CD4-positive, alpha-beta T cell treated with Interferon gamma for 1 hour (primary cell): ENCODE measurements at places on chromosomes 7 and 10.

DNA sequence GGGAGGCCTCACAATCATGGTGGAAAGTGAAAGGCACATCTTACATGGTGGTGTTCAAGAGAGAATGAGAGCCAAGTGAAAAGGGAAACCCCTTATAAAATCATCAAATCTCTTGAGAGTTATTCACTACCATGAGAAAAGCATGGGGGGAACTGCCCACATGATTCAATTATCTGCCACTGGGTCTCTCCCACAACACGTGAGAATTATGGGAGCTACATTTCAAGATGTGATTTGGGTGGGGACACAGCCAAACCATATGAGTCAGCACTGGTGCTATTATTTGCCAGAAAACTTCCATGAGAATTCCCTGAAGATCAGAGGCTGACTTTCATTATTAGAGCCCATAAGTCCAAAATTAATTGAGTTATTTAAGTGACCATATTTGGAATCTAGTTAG, 1001.2 kb upstream of the POT1 start:
- no peak for DNase-seq

GRCh38 chr10:120732067-120732466, 119.1 kb upstream of the WDR11 start:
- DNase-seq, result no peak

GRCh38 chr7:132551439-132551838, 24.8 kb downstream of the PLXNA4 start:
- no peak for DNase-seq

DNA sequence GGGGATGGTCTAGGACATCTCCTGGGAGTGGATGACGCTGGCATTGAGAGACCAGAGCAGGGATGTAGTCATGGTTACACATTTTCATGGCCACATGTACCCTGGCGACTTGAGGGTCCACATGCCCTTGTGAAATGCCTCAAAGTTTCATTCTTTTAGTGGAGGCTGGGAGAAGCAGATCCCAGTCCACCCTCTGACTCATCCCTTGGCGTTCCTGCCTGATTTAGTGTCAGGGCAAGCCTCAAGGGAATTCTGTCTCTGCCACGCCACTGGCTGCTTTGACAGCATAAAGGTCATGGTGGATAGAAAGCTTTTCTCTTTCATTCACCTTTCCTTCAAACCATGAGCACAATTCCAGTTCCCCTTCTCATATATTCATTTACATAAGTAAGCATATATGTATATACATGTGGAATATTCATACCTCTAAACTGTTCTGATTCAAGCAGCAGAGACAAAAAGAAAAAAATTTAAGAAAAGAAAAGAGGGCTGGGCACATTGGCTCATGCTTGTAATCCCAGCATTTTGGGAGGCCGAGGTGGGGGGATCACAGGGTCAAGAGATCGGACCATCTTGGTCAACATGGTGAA, 21.8 kb upstream of the KIF5B start:
- no peak for DNase-seq

- no peak for DNase-seq
Observed at GRCh38 chr10:85919491-85920021, 447.0 kb downstream of the GRID1 start.

- DNase-seq, result peak; percentile 60
Observed at GRCh38 chr10:94403380-94404213, 1.3 kb downstream of the TBC1D12 start.
